Right atrium auricular region (tissue), 2 donors: ENCODE measurements at places on chromosomes 11 and 22. TPM values are rescaled to one million over a fixed set of nuclear protein-coding genes. Genes with fewer than 3 reads are reported as not detected.
A peak's percentile ranks its signal among the peaks of the same experiment; 100 is the strongest.

DNA sequence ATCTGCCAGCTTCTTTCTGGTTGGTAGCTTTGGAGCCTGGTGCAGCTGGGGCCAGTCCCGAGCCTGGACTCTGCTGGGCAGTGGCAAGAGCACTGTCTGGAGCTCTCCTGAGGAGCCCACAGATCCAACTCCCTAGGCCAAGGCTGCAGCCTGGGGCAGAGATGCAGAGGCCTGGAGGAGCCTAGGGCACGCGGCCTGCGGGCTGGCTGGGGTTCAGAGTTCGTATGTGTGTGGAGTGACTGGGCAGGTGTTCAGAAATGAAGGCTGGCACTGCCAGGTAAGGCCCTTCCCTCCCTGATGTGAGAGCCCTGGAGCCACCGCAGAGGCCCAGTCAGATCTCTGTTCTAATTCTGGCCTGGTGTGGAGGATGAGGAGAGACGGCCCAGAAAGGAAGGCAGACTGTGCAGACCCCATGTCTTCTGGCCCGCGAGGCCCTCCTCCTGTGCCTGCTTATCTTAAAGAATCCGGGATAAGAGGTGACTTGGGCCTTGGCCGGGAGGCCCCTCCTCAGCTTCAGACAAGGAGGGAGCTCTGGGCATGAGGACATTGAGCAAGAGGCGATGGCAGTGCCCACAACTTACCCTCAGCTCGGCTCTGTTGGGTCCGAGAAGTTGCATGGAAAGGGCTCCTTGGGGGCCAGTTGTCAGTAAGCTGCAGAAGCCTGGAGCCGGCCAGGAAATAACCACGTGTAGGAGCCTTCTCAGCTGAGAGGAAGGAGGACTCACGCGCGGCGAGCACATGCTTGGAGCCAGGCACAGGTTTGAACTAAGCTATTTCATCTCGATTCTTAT lies 62.2 kb upstream of the B3GAT1 start:
- no peak for DNase-seq

DNA sequence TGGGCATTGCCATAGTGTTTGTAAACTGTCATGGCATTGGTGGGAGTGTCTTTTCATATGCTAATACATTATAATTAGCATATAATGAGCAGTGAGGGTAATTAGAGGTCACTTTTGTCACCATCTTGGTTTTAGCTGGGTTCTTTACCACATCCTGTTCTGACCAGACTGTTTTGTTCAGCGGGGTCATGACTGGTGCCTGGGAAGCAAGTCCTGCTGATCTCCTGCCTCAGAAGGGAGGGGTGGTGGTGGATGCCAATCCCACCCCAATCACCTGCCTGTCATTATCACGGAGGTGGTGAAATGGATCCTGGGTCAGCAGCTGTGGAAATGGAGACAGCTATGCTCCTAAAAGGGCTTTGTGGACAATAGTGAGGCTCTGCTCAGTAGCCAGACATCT lies 31.2 kb downstream of the IL18 start:
- DNase-seq, result no peak

DNA sequence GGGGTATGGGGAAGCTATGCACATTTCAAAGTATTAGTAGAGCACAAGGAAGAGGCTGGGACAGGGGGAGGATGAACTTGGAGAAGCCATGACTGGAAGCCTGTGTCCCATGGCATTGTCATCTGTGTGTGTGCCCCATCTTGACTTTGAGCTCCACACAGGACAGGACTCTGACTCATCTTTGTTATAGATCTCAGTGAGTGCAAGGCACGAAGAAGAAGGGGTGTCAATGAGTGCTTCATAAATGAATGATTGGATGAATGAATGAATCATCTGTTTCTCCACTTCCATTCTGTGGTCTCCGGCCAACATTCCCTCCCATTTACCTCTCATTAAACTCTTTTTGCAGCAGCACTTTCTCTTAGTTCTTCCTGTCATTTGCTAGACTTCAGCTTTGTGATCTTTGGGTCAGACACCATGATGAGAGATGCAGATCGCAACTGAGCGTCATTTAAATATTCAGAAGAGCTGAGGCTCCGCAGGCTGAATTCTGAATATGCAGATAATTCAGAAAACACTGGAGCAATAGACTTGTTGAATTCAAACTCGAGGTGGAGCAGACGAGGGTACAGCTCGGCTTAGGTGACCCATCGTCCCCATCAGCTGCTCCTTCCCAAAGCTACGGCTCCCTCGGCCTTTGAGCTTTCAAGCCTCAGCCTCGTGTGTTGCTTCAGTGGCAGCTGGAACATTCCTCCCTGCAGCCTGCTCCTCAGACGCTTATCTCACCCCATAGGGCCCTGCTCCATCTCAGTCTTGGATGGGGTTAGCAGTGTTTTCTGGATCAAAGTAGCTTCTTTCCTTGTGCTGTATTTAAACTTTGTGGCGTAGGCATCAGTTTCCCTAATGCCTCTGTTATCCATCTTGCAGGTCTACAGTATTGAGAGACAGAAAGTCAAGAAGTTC lies 30.8 kb downstream of the APOL3 start:
- no peak for DNase-seq

DNA sequence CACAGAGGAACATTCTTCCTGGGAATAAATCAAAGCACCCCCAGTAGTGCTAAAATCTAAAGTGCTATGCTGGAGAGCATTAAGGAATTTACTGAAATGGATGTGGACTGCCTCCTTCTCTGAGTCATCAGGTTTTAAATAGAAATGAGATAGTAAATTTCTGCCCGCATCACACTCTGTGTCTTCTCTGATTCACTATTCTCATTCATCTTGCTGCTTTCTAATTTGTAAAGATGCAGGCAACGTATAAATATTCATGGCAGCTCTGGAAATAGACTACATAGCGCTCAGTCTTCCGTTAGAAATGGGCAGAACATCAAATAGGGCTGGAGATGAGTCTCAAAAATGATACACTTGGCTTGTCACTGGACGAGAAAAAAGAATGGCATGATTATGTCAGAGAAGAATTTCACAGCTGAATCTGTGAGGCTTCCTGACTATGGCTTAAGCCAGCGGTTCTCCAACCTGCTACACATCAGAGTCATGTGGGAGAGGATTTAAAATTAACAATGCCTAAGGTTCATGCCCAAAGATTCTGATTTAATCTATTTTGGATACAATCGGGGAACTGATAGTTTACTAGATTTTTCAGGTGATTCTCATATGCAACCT lies 178.2 kb downstream of the LRRC4C start:
- DNase-seq, result no peak

- DNase-seq, result peak; percentile 55
These were observed 54.1 kb downstream of the CHRDL2 start for GRCh38 chr11:74677131-74677530.

DNA sequence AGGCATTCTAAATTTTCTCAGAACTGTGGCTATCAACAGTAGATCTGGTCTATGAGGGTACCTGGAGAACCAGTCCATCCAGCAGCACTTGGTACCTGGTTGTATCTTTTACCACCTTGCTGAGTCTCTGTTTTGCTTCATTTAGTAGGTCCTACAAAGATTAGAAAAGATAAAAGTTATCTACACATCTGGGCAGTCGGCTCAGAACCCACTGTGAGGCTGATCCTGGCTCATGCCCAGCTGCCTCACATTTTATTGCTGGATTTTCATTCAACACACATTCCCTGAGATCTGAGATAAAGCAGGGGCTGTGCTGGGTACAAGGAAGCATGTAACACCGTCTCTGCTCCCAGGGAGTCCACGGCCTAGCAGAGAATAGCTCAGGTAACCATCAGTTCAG lies 27.5 kb downstream of the ATP6V1E1 start:
- no peak for DNase-seq

GRCh38 chr11:34783816-34784317 lies 132.3 kb downstream of the APIP start:
- DNase-seq, result no peak

- no peak for DNase-seq
These were observed 155.4 kb upstream of the PDGFD start for GRCh38 chr11:104319396-104319795.

GRCh38 chr11:128187377-128187776 lies 400.0 kb downstream of the ETS1 start:
- DNase-seq, result no peak

DNA sequence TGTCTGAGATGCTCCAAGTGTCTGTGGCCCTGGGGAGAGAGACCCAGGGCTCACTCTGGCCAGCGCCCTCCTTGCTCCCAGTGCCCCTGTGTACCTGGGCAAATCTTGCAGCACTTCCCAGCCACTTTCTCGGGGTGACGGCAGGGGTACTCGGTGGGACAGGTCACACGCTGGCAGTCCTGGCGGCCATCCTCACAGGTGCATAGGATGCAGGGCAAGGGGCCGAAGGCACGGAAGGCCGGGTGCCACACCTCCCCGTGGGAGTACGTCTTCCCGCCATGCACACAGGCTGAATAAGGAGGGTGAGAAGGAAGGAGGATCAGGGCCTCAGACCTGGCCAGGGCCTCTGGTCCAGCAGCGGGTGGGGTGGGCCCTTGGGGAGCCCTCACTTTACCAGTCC lies 28.0 kb downstream of the CHRDL2 start:
- no peak for DNase-seq

GRCh38 chr11:88304352-88304751 lies 33.2 kb downstream of the CTSC start:
- no peak for DNase-seq

- DNase-seq, result no peak
These were observed 79.6 kb downstream of the GRK3 start for GRCh38 chr22:25644122-25644521.

- no peak for DNase-seq
These were observed 84.5 kb downstream of the BCR start for GRCh38 chr22:23264610-23265367.

DNA sequence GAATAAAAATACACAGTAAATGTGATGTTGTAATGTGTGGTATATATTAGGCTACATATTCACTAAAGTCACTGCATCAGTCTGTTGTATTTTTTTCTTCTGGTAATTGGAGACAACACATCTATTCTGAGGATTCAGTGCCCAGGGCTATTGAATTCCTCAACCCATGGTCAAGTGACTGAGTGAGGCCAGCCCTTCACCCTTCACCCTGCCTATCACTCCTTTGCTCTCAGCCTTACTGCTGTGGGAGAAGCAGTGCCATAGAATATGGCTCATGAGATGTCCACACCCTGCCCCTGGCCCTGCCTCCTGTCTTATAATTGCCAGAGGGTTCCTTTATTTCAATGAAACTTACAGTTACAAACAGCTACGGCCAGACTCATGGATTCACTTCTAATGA lies 295.6 kb downstream of the NTM start:
- no peak for DNase-seq

GRCh38 chr11:17794981-17795380 lies 60.4 kb downstream of the KCNC1 start:
- no peak for DNase-seq

GRCh38 chr11:104694259-104695064 lies 203.8 kb downstream of the CASP12 start:
- DNase-seq, result no peak

OR4A16 gene
- not detected for total RNA-seq

SLC22A8 gene
- not detected for total RNA-seq

MAP6 gene
- total RNA-seq, result 8.1 TPM

CNGA4 gene
- not detected for total RNA-seq
